GM10248 (cell line): ENCODE measurements at places on chromosomes 12 and 14.
A peak's percentile ranks its signal among the peaks of the same experiment; 100 is the strongest.

DNA sequence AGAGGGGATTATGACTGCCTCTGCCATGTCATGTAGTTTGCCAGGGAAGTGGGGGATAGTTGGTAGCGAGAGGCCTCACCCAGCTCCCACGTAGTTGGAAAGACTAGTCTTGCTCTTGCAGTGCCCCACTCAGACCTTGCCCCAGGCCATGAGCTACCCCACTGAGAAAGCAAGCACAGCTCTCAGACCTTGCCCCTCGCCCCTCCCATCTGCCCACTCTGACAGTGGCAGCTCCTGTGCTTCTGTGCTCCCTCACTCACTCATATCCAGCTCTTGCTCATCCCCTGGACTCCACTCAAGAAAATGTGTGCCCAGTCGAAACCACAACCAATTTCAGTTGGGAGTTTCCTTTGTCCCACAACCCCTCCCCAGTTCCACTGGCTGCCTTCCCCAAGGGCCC lies 55.5 kb upstream of the BDKRB2 start:
- no peak for DNase-seq

- DNase-seq, result no peak
Measured at GRCh38 chr12:128307791-128308190, 40.8 kb downstream of the TMEM132C start.

- peak; percentile 62 for DNase-seq
Measured at GRCh38 chr14:58298477-58299400, at the start of gene ARID4A. TSS of gene ARID4A (plus strand) at chr14:58298555. CDS start at chr14:58299855, 1,300 bp downstream.

GRCh38 chr12:55653031-55653430 lies 16.3 kb downstream of the OR10P1 start:
- no peak for DNase-seq

GRCh38 chr12:104360983-104361707 lies 57.6 kb downstream of the EID3 start:
- no peak for DNase-seq

GRCh38 chr14:37565550-37565949 lies 29.5 kb downstream of the FOXA1 start:
- no peak for DNase-seq

GRCh38 chr12:85000729-85001128 lies 35.3 kb downstream of the TSPAN19 start:
- no peak for DNase-seq

GRCh38 chr14:87784386-87784785 lies 208.6 kb downstream of the GALC start:
- no peak for DNase-seq

DNA sequence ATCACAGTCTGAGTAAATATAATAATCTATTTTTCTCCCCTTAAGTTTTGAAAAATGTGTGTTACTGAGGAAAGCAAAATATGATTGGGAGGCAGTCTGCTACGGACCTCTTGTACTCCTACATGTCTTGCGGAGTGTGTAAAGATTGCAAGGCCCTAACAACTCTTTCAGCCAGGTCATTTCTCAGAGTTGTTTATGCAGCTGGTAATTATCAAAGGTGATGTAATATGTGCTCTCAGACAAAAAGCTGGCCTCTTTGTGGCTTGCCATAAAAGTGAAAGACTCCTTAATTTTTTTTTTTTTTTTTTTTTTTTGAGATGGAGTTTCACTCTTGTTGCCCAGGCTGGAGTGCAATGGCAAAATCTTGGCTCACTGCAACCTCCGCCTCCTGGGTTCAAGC lies 40.5 kb upstream of the MON2 start:
- DNase-seq, result no peak

- DNase-seq, result no peak
Measured at GRCh38 chr12:78898416-78898815, 33.8 kb downstream of the SYT1 start.

GRCh38 chr12:71476513-71476912 lies 36.9 kb downstream of the LGR5 start:
- no peak for DNase-seq

- DNase-seq, result no peak
Measured at GRCh38 chr14:89652352-89652751, 235.3 kb upstream of the FOXN3 start.

DNA sequence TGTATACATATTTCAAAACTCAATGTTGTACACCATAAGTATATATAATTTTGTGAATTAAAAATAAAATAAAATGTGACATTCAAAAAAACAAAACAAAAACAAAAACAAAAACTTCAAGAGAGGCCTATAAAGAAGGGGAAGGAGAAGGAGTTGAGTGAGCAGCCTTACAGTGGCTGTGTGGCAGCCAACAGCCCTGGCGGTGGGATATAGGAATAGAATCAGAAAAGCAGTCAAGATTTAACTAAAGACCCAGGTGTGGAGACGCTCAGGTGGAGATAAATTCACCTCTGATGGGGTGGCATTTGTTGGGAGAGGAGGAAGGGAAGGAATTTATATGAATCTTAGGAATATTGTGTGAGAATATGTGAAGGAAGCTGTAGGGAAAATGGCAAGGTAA lies 41.8 kb upstream of the E2F7 start:
- DNase-seq, result no peak
